ENCODE measurements at places on chromosomes 3 and 15. TPM values are rescaled to one million over a fixed set of nuclear protein-coding genes. Genes with fewer than 3 reads are reported as not detected.

- DNase-seq: no peak
Measured at GRCh38 chr15:69417581-69417980, 3.4 kb downstream of the KIF23 start.

DNA sequence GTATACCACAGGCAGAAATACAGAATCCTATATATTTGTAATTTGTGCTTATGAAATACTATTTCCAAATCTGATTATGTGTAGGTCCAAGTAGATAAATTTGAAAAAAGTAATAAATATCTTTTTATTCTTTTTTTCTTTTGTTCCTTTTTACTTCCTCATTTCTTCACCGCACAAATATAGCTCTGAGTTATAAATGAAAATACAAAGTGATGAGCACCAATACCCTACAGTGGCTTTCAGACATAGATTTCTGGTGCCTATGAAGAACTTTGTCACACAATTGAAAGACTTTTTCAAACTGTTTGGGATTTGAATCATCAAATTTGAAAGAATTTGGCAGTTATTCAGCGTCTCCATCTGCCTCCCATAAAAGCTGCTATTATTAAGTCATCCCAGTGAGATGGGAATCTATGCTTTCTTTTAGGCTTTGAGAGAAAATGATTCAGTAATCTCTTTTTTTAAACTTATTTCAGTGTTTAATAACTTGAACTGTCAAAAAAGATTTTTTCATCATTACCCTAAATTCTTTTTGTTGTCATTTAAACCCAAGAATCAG, 363.6 kb upstream of the GOLIM4 start:
- DNase-seq: no peak

- no peak for DNase-seq
Measured at GRCh38 chr15:52020221-52021085, 1.4 kb downstream of the MAPK6 start.

DNA sequence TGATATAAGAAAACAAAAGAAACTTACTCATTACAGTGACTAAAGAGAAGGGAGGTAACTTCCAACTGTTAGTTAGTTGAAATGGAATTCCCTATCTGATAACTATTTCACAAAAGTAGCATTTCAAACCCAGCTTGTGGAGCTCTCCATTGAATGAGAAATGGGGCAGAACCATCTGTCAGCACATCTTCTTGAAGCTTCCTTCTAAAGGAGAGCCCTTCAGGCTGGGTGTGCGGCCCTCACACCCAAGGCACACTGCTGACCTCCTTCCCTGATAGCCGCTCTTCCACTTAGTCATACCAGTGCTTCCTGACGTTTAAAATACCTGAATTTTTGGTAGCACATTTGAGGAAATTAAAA, 28.1 kb upstream of the VEPH1 start:
- no peak for DNase-seq

DNA sequence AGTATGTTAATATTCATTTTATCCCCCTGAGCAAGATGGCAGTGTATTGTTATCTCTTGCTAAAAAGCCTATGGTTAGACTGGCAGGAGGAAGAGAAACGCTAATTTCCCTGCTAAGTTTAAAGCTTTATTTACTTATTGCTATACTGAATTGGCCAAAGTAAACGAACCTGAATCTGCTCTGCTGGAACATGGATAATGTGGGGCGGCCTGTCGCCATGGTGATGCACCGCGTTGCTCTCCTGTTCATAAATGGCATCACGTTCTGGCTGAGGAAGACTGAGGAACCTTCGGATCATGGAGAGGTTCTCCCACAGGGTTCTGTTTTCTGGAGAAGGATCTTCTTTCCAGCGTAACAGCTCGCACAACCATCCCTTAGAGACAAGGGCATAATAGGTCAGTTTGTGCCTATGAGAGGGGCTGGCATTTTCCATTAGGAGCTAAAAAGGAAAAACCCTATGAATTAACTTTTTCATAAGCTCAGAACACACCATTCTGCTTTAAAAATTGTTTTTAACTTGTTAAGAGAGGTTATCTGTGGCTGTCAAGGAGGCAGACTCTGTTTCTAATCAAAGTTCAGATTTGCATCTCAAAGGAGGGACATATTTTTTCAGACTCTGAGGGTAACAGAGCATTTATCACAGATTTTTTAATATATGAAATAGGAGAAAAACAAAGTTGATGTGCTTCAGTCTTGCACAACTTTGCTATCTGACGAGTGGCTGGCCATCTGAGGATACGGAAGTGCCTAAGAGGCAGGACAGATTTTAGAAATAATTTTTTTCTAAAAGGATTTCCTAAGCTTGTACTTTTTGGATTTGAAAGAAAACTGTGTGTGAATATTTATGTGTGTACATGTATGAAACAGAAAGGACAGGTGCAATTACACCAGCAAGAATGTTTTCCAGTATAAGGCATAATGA, 73.1 kb downstream of the SATB1 start:
- DNase-seq: peak; percentile 36

- DNase-seq: no peak
Measured at GRCh38 chr15:96209285-96209735, 121.2 kb upstream of the NR2F2 start.

DNA sequence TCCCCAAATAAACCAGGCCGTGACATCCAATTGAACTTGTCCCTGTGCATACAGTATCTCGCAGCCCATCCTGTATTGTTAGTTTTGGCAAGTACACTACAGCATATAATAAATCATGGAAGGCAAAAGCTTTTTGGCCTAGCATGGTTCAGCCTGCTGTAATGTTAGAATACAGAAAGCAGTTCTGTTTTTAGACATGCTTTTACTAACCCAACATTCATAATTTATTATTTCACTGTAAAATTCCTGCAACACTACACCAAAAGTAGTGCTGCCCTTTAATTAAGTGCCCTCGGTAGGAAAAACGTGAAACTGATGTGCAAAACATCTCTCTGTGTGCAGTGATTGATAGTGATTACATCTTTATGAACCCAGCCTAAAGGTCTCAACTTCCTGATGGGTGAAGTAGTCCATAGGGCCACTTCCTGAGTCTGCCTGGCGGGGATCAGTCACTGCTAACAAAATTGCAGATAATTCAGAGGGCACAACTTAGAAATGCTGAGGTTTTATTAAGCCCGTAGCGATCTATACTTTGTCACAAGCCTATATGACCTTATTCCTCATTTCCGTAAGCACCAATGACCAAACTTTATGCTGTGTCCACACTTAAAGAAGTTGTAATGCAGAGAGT, 227.8 kb downstream of the CDIN1 start:
- no peak for DNase-seq

- no peak for DNase-seq
Measured at GRCh38 chr3:183815951-183816475, 9.4 kb downstream of the MAP6D1 start.

GRCh38 chr15:91238644-91239425, 138.8 kb downstream of the SV2B start:
- no peak for DNase-seq

The NUP210 gene
- total RNA-seq: 2.7 TPM

All from Right ventricle myocardium superior (tissue), 1 donor.